BJ (cell line): ENCODE measurements at places on chromosomes 2 and 18. TPM values are rescaled to one million over a fixed set of nuclear protein-coding genes. Genes with fewer than 3 reads are reported as not detected.

DNA sequence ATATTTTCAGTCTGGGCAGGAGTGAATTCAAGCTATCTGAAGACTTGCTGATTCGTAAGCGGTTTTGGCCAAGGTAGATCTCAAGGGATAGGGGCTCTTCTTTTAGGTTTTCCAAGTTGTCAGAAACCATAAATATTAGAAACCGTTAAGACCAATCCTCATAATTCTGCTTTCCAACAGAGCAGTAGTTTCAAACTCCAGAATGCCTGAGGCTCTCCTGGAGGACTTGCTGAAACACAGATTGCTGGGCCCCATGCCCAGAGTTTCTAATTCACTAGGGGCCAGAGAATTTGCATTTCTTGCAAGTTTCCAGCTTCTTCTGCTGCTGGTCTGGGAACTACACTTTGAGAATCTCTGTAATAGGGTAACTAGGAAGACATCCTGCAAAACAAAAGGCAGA, 1855.7 kb upstream of the CELF4 start:
- DNase-seq, result no peak

GRCh38 chr2:205361272-205361671, 321.0 kb upstream of the NRP2 start:
- no peak for DNase-seq

DNA sequence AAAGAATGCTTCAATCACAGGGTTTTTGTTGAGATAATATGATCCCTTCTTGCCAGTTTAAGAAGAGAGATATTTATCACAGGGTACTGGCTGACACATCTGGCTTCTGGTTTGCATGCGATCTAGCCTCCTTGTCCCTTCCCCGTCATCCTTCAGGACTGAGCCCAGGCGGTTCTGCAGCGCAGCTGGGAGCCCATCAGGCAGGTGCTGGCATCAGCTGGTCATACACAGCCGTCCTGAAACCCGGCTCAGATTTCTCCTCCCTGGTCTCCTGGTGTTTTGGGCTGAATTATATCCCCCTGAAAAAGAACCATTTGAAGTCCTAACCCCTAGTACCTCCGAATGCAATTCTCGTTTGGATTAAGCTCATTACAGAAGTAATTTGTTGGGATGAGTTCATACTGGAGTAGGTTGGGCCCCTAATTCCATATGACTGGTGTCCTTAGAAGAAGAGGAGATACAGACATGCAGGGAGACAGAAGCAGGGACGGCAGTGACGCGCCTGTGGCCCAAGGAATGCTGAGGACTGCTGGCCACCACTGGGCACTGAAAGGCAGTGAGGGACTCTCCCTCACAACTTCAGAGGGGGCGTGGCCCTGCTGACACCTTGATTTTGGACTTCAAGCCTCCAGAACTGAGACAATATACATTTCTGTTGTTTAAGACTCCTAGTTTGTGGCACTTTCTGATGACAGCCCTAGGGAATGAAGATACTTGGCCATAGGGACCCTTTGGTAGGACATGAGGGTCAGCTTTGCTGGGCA, 83.9 kb upstream of the ODC1 start:
- DNase-seq, result no peak

DNA sequence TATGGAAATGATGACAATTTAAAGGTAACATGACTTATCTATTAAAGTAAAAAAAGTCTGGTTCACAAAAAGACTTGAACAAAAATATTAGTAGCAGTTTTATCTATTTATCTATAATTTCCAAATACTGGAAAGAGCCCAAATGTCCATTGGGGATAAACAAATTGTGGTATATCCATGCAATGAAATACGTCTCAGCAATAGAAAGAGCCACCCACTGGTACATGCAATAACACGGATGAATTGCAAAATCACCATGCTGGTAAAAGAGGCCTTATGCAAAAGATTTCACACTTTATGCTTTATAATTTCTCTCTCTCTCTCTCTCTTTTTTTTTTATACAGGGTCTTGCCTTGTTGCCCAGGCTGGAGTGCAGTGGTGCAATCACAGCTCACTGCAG, 91.4 kb upstream of the ASAP2 start:
- DNase-seq, result no peak

- DNase-seq, result no peak
These were observed 842.2 kb upstream of the VRK2 start for GRCh38 chr2:57204364-57204763.

GRCh38 chr2:117933884-117934354, 80.0 kb downstream of the CCDC93 start:
- DNase-seq, result no peak

GRCh38 chr2:109623923-109624322, 9.8 kb downstream of the SOWAHC start:
- DNase-seq, result no peak

DNA sequence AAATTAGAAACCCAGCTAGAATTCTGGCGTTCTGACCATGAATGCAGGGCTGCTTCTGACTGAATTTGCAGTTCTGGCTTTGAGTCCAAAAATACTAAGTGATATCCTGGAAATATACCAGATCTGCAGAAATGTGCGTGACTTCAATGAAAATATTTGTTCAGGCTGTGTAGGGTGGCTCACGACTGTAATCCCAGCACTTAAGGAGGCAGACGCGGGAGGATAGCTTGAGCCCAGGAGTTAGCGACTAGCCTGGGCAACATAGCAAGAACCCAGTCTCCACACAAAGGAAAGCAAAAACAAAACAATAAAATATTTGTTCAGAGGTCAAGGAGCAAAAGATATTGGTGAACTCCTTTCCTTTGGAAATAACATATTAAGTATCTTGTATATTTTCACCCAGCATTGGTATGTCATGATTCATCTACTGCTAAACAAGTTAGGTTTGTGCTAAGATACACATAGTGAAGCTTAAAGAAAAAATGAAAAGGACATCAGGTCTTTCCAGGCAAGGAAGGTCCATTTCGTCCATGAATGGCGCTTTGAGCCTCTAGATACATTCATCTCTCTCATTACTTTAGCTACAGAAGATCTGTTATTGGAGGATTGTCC, 239.2 kb downstream of the CMPK2 start:
- no peak for DNase-seq

GRCh38 chr2:34353509-34354113, 754.5 kb upstream of the FAM98A start:
- DNase-seq, result no peak

The PAIP2B gene
- 0.11 and 0.29 TPM in 2 replicates for polyA plus RNA-seq

The TPO gene
- polyA plus RNA-seq, result not detected in 2 replicates
